Stimulated activated CD4-positive, alpha-beta T cell treated with anti-CD3 and anti-CD28 coated beads, Interleukin-15, amount 100 ng/mL, for 48 hours (primary cell): ENCODE measurements at places on chromosomes 1 and 21.

DNA sequence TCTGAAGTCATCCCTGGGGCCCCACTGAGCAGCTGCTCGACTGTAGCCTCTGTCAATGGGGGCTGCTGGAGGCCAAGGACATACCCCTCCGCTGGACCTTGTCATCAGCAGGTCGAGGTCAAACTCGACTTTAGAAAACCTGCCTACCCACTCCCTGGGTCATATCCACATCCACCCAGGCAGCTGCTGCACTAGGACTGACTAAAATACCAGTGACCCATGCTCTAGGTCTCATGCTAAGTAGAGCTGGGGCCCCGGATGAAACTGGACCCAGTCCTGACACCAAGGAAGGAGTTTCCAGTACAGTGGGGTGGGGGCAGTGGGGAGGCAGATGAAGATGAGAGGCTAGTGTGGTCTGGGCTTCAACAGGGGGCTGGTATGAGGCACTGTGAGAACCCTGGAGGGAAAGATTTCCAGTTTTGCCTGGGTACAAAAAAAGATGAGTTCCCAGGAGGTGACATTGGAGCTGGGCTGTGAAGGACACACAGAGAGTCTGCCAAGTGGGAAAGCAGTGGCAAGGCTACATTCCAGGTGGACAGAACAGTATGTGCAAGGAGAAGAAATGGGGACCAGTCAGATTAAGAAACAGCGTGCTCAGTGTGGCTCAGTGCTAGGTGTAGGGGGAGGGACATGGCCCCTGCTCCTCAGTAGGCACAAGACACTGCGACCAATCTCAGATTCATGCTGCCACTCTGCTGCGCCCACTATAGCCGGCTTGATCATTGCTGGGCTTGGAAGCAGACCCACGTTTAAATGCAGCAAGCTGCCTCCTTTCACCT, 12.4 kb downstream of the SLC2A1 start:
- DNase-seq, result no peak

DNA sequence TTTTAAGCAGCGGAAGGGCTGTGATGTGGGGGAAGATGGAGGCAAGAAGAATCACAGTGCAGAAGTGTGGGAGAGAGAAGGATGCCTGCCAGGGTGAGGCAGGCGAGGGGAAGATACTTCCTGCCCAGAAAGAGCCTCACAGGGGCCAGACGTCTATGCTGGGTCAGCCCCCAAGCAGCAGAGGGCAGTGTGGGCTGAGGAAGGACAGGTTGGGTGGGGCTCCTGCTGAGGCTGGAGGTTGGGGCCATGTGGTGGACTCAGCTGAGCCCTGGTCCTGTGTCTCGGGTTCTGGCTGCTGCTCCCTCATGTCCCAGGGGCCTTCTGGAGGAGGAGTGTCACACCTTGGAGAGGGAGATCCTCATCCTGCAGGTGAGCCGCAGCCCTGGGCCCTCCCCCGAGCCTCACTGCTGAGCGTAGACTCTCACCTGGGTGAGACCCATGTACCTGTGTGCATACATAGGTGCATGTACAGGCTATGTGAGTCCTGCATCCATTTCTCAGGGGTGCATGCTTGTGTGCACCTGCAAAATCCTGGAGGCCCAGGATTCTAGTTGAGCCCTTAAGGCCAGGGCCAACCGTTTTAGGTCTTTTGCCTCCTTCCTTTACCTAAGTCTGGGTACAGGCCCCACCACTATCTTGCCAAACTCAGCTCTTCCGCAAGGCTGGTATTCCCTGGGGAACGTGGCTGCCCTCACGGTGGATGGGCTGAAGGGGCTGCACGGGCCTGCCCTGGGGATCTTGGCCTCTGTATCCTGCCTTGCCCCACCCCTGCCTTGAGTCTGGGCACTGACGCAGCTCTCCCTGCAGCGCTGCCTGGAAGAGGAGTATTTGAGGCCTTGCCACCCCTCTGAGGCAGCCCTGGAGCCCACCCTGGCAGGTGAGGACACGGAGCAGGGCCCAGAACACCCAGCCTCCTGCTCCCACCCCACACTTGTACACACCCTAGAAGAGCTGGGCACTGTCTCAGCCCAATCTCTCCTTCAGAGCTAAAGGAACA, 3.7 kb downstream of the CCDC24 start:
- DNase-seq, result no peak

GRCh38 chr1:46687093-46687659, 15.5 kb downstream of the TEX38 start:
- DNase-seq, result no peak

GRCh38 chr1:18013216-18013615, 94.4 kb upstream of the IGSF21 start:
- DNase-seq, result no peak

- DNase-seq, result no peak
These were observed 31.2 kb downstream of the SLAMF1 start for GRCh38 chr1:160615660-160616059.

DNA sequence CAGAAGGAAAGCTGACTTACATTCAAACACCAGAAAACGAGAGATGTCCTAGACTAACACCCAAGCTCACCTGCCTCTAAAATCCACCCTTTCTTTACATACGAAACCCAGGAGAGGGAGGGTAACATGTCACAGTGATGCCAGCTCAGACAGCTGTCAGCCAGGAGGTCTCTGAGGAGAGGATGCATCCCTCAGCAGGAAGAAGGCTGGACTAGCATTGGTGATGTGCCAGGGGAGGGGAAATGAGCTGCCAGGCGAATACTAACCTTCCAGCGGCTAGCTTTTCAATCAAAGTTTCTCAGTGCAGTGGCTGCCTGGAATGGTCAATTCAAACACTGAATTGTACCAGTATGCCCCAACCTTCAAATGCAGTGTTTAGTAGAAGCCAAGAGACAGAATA, 3.6 kb upstream of the UBE2G2 start:
- DNase-seq, result no peak

DNA sequence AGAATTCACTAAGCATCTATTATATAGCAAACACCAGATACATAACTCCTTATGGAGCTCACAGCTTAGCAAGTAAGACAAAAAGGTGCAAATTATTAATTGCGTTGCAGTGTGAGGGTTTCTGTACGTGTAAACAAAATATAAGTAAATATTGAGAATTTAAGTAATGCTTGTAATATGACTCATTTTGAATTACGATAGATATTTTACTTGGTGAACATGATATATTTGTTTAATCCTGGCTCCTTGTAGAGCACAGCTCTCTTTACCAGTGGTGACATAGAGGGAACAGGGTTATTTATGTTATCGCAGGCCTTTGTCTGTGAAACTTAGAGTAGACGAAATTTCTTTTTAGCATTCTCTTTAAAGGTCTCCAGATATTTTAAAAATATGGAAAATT, 36.4 kb downstream of the LYPLAL1 start:
- no peak for DNase-seq

- DNase-seq, result no peak
These were observed 3.5 kb upstream of the NBL1 start for GRCh38 chr1:19640363-19641316.
